ENCODE measurements at places on chromosomes 12 and 14.

GRCh38 chr12:51661836-51662235 lies 70.8 kb downstream of the SCN8A start:
- no peak for DNase-seq

DNA sequence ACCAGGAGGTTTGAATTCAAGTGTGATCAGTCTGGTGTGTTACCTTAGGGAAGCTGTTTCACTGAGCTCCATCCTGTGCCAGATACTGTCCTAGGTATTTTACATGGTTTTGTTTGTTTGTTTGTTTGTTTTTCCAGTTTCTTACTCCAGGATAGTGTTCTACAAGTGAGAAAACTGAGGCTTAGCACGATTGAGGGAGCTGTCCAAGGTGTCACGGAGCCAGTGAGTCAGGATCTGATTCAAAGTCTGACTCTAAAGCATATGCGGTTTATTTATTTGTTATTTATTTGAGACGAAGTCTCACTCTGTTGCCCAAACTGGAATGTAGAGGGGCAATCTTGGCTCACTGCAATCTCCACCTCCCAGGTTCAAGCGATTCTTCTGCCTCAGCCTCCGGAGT lies 79.7 kb upstream of the GNG2 start:
- DNase-seq, result no peak

DNA sequence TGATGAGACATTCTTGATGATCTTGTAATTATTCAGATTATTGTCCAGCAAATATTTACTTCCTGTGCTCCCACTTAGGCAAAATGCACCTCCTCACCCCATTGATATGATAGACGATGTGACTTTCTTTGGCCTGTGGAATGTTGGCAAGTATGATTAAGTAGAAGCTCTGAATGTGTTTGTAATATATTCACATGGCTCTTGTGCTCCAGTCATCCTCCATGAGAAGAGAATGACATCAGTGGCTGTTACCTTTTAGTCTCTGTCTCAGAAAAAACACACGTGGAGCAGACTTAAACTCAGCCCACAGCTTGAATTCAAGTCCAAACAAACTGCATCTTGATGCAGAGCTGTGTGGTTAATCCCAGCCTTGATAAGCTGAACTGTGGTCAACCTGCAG lies 984.3 kb upstream of the FBXO33 start:
- no peak for DNase-seq

DNA sequence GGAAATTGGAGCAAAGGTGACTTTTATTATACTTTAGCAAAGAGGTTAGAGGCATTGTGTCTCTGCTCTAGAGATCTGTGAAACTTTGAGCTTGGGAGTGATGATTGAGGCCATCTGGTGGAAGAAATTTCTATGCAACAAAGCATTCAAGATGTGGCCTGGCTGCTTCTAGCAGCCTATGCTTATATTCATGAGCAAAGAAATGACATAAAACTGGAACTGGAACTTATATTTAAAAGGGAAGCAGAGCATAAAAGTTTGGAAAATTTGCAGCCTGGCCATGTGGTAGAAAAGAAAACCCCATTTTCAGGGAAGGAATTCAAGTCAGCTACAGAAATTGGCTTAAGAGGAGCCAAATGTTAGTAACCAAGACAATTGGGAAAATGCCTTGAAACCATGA lies 70.4 kb downstream of the SDR9C7 start:
- DNase-seq, result no peak

GRCh38 chr12:64782191-64782876 lies 23.1 kb upstream of the GNS start:
- DNase-seq, result no peak

DNA sequence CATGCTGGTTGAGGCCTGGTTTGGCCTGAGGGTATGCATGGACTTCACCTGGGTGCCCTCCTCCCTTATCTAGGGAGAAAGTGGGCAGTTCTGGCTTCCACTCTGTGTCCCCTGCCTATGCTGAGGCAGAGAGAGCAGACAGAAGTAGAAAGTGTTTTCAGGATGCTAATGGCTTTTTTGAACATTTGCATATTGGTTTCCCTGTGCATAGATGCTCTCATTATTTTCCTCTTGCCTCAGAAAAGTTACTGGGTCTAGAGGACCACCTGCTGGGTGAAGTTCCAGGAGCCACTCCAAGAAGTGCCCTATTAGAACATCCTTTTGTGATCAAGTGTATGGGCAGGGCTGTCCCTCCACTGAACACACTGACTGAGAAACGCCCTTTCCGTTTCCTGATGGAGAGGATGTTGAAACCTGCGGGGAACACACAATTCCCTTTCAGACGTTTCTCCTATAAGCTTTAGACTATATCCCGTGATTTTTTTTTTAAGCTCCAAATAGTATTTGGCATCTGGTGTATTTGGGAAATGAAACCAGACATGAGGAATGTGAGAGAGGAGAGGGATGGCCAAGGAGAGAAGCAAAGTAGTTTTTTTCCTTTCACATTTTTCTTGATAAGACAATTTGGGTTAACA lies 66.6 kb downstream of the DAAM1 start:
- DNase-seq, result peak; percentile 44

GRCh38 chr14:77872983-77873382 lies 73.1 kb downstream of the ADCK1 start:
- DNase-seq, result no peak

GRCh38 chr12:104682790-104683279 lies 226.1 kb downstream of the CHST11 start:
- DNase-seq, result no peak

DNA sequence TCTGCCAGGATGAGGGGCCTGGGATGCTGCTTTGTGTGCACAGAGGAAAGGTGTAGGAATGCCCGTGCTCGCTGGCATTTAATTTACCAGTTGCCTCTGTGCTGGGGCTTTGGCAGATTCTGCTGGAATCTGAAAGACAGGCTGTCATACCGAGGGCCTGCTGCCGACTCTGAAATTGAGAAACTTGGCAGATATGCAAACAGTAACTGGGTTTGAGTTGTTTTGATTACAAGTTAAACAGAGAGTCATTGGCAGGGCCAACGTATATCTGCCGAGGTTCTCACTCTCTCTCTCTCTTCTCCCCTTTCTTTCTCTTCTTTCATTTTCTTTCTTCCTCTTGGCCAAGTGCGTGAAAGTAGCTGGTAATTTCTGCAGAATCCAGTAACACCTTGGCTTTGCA lies 618.7 kb downstream of the VRK1 start:
- DNase-seq, result peak; percentile 63

- DNase-seq, result peak; percentile 51
Measured at GRCh38 chr12:54173066-54173726, 15.6 kb downstream of the SMUG1 start.
